ENCODE measurements at places on chromosomes 2 and 18.

DNA sequence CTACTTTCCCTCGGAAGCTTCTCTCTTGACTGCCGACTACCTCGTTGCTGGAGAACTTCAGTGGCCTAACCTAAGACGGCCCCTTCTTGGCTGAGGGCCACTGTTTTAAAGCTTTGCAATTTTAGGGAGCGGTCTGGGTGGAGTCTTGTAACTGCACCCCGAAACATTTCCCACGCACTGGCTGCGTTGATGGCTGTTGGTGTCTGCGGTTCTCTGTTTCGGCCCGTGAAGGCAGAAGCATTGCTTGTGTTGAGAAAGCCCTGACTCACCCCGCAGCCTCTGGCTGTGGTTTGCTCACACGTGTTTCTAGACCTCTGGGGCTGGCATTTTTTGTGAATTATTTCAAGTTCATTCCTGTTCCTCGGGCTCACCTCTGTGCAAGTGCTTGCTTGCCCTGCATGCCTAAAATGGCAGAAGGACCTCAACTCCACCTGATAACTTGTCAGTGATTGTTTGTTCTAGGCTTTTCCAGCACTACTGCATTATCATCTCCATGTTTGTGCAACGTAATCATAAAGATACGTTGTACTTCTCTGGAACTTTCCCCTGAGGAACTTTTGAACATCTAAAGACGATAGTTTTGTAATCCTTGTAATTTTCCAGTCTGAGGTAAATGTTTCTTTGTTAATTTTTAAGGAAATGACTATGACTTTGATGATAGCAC lies 94.2 kb upstream of the DLX2 start:
- peak; percentile 40 for DNase-seq

DNA sequence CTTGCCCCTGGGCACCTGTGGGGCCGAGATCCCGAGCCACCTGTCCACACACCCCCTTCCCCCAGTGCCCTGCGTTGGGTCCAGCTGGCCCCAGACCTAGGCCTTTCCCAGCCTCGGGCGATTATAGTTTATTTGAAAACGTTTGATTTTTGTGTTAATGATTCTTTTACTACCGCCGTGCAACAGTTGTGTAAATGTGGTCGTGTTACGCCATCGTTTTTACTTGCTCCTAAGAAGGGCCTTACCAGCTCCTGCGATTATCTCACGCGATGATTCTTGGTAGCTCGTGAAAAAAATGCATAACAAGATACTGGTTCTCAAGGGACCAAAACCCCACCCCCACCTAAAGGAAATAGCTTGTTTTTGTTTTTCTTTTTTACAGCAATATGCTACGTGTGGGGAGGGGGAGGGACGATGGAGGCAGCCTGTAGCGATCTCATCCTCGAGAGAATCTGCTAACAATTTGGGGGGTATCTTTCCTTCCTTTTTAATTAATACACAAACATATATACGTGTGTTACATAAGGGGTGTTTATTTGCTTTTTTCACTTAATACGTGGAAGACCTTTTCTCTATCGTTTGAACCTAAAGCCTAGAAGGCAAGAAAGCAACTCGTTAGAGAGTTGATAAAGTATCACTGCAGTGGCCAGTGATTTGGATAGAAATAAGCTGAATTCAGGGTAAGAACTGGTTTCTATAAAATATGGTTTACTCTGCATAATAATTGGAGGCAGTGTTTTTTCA lies 1.0 kb downstream of the ZDBF2 start:
- DNase-seq, result peak; percentile 21

GRCh38 chr18:21761471-21762115 lies 21.0 kb downstream of the MIB1 start:
- DNase-seq, result no peak

- peak; percentile 13 for DNase-seq
Observed at GRCh38 chr2:79219383-79219988, 59.9 kb upstream of the REG3A start.

DNA sequence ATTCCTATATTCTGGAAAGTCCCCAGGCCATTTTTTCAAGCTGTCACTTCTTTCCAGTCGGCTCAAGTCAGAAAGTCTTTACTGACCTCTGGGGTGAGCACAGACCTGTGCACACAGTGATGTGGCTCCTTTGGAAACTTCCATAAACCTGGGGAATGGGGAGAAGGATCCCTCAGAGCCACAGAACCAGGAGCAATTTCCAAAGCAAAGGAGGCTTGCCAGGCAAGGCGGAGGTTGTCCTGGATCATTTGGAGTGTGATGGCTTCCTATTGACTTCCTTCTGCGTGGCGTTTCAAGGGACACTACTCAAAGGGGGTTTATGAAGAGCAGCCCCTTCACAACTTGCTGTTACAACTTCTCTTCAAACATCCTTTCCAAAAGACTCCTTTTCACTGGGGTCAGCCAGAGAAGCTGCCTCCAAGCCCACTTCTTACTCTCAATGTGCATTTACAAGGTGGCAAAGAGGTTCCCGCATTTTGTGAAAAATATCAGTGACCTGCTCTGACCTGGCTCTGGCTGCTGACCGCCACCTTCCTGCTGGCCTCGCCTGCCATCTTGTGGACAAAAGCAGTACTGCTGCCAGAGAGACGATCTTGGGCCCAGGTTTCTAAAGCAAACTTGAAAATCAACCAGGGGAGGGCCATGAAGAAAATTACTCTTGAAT lies 18.2 kb upstream of the TMEM247 start:
- peak; percentile 45 for DNase-seq

DNA sequence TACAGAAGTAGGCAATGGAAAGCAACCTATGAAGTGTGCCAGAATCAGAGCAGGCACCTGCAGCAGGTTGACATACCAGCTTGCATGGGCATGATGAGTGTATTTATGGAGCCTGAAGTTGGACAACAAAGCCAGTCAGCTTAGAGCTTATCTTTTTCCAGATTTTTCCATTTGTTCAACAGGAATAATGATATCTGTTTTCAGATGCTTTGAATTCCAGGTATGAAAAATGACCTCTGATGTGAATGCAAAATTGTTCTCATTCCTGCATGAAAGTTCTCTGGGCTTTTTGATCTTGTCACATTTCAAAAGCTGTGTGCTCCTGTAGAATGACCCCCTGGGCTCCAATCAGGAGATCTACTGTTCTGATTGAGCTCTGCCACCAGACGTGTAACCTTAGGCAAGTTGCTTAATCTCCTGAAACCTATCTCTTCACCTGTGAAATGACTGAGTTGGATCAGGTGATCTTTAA lies 38.2 kb upstream of the VIT start:
- no peak for DNase-seq

GRCh38 chr2:46351750-46352138 lies 54.5 kb downstream of the EPAS1 start:
- no peak for DNase-seq

- peak; percentile 15 for DNase-seq
Observed at GRCh38 chr18:23776306-23776705, 87.1 kb downstream of the LAMA3 start.

- no peak for DNase-seq
Observed at GRCh38 chr2:42092084-42092996, 44.5 kb downstream of the PKDCC start.
